ENCODE measurements at places on chromosomes 1 and 21. TPM values are rescaled to one million over a fixed set of nuclear protein-coding genes. Genes with fewer than 3 reads are reported as not detected.

ZBTB18 gene
- total RNA-seq: 17.4 TPM

FCGR3A gene
- not detected for total RNA-seq

INKA2 gene
- 30.7 TPM for total RNA-seq

KCNE1 gene
- total RNA-seq: 0.19 TPM

NPL gene
- total RNA-seq: 2.1 TPM

SASS6 gene
- 5.4 TPM for total RNA-seq

GUCA2A gene
- not detected for total RNA-seq

TMPRSS15 gene
- not detected for total RNA-seq

APOBEC4 gene
- not detected for total RNA-seq

S100A12 gene
- not detected for total RNA-seq

ZFP69 gene
- total RNA-seq: 2.8 TPM

FMO1 gene
- total RNA-seq: 0.28 TPM

TSSK3 gene
- 0.56 TPM for total RNA-seq

BCAS2 gene
- total RNA-seq: 62.3 TPM

PRPF38B gene
- total RNA-seq: 11.5 TPM

IER5 gene
- total RNA-seq: 34.1 TPM

PANK4 gene
- total RNA-seq: 26.6 TPM

Data from regular cardiac myocyte (primary cell).